ENCODE measurements at places on chromosomes 16 and 17.

DNA sequence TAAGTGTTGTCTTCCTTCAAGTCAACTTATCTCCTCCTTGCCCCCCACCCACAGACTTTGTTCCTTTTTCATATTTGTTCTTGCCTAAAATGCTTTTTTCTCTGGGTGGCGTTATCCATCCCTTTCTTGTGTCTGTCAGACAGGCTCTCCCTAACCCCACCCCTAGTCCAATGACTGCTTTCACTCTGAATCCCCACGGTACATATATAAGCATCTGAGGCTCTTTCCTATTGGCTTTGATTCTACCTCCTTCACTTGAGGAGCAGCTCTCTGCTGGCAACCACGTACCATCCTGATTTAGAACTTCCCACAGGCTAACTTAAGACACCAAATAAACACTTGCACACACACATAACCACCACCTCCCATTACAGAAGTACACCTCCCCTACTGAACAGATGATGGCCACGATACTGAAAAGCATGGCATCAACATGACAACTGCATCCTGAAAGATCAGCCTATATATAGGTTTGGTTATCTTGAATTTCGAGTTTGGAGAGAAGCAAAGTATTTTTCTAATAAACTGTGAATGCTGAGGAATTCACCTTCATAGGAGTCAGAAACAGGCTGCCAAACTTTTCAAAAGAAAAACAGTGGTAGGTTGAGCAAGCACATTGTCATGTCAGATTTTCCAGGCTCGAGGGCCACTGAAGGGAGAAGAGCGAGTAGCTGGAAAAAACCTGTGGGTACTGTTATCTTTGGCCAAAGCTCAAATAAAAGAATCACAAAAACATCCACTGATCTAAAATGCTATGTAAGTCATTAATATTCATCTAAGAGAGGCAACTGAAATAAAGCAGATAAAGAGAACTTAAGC lies 24.3 kb downstream of the STAT3 start:
- DNase-seq, result no peak

DNA sequence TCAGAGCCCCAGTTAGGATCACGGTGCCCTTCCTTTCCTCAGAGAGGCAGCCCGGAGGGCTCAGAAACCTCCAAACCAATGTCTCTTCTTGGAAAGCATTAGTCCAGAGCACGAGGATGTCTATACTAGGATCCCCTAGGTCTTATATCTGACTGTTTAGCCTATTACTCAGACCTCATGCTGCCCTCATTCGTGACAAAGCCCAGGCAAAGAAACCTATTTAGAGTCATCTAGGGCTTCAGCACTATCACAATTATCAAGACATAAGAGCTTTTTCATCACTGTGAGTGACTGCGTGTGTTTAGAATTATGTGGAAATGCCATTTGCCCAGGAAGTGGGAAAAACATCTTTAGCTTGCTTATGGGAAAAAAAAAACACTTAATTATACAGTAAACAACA lies 159.8 kb upstream of the NOL11 start:
- DNase-seq, result no peak

DNA sequence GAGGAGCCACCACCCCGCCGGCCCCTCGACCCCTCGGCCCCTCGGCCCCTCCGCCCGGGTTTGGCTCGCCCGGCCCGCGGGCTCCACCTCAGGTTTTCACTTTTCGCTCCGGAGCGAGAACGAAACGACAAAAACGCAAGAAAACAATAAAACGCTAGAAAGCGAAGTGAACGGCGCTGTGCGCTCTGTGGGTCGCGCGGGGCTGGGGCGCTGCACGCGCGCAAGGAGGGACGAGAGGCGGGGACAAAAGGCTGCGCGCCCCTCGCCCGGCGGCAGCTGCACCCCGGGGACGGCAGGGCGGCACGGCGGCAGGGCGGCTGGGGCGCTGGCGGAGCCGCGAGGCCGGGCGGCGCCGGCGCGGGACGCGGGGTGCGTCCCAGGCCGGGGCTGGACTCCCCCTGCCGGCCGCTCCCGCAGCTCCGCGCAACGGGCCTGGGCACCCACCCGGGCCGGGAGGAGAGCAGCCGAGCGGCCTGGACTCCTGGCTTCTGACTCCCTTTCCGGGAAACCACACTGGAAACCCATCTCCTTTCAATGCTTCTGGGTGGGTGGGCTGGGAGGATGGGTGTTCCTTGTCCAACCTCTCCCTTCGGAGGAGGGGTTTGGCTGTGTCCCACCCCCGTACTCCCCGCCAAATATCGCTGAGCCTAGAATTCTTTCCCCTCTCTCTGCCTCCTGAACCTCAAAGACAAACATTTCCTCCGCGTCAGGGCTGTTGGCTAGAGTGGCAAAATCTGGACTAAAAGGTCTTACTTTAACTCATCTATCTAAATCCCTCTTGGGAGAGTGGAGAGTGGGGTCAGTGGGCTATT lies 9.9 kb downstream of the TBX2 start:
- DNase-seq, result no peak

DNA sequence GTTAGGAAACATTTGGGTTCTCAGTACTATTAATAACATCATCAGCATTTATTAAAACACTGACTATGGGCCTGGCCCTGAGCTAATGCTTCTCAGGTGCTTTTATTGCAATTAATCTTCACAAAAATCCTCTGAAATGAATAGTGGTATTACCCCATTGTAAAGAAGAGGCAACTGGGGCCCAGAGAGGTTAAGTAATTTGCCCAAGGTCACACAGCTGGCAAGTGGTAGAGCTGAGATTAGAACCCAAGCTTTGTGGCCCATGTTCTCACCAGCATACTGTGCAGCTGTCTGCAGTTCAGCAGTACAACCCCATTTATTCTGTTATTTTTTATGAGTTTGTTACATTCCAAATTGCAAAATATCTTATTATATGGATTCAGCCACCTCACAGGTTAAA lies 82.3 kb downstream of the TBC1D16 start:
- no peak for DNase-seq

DNA sequence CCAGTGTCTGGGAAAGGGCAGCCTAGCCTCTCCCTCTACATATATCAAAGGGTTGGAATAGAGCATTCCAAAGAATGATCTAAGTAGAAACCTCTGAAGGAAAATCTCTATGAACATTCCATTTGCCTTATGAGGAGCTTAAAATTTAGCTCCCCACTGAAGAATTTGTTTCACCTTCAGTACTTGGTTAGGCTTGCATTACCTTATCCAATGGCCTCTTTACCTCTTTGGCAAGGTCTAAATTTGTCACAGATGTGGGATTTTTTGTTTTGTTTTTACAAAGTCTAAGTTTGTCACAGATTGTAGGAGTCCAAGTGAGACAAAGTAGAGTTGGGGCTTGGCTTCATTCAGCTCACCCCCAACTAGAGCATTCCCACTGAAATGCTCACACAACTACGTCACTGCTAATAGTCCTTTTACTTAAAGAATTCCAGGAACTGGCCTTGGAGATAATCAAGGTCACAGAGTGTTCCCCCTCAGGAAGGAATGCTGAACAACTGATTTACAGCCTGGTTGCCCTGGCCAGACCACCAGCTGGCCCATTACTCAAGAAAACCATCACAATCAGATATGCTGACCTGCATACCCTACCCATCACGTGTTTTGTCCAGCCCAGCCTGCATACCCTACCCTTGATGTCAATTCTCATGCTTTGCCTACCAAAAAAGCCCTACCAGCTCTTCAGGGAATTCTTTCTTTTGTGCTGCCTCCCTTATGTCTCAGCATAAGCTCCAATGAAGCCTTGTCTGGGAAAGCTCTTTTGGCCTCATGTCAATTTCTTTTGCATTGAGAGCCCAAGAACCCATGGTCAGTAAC lies 26.5 kb upstream of the PPM1D start:
- no peak for DNase-seq
